ENCODE measurements at places on chromosomes 6 and 20.

GRCh38 chr20:62980970-62981369, 25.8 kb downstream of the BHLHE23 start:
- no peak for DNase-seq

- DNase-seq, result peak; percentile 71
These were observed 9.1 kb downstream of the BCAS1 start for GRCh38 chr20:54061101-54061881.

GRCh38 chr6:143613749-143614148, 64.0 kb upstream of the PHACTR2 start:
- no peak for DNase-seq

- no peak for DNase-seq
These were observed 9.6 kb upstream of the LY6G5C start for GRCh38 chr6:31690231-31691077.

GRCh38 chr6:7624796-7625710, 35.1 kb downstream of the SNRNP48 start:
- peak; percentile 93 for DNase-seq

DNA sequence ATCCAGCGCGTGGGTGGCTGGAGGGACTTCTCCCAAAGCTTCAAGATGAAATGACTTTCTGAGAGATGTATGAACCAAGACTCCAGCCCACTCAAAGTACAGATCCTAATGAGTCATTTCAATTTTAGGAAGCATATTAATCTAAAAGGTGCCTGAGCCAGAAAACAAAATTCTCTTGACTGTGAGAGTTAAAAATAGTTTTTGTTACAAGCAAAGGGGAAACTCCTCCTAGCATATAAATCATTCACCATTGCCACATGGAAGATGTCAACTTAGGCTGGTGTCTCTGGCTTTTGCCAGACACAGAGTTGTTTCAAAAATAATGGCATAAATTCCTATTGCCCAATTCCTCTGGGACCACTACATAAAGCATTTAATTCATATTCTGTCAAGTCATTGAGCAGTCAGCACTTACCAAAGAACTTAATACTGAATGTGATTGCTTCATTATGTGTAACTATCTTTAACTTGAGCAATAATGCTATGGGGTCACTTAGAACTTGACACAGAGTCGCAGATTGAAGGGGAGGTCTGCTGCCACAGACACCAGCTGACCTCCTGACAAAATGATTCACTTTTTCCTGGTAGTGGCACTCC, 280.6 kb downstream of the SLC35F1 start:
- peak; percentile 59 for DNase-seq

- no peak for DNase-seq
These were observed 2.9 kb downstream of the SDC4 start for GRCh38 chr20:45345104-45345936.

DNA sequence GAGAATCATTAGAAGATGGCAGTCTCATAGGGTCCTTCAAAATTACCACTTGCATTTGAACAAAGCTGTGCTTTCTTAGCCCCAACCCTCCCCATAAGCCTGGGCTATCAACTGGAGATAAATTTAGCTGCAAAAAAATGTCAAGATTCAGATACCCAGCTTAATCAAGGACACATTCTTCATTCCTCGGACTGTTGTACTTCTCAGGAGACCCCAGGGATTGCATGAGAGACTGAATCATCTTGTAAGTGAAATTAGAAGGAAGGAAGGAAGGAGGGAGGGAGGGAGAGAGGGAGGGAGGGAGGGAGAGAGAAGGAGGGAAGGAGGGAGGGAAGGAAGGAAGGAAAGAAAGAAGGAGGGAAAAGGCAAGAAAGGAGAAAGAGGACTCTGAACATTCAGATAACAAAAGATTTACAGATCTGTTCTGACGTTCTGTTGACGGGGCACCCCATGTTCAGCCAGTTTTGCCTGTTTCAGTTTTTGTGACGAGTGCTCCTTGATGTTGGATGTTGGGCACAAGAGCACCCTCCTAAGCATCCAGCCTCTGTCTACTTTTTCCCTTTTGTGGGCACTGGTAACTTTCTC, 498.7 kb downstream of the PREX1 start:
- no peak for DNase-seq

DNA sequence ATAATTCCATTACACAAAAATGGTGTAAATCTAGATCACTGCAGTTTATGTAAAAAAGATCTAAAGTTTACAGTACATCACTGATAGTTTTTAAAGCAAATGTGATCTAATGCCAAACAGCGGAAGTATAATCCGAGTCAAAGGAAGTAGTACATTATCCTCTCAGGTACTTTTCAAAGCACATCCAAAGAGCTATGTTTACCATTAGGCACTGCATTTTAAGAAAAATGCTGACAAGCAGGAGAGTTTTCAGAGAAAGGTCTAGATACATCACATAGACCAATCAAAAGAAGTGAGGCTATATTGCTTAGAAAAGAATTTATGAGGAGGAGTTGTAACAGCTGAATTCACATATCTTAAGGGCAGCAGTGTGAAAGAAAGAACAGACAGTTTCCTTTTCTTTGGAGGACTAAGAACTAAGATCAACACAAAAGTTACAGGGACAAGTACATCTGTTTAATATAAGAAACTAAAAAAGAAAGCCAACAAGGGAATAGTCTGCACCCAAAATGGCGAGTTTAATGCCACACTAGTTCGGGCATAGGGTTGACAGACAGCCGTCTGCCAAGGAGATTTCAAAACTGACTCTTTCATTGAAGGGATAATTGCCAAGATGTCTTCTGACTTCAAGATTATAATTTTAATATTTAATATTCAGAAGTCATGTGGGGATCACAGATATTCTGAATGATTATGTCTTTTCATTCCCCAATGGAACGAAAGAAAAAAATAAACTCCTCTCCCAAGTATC, 1.4 kb downstream of the ZNF184 start:
- peak; percentile 2 for DNase-seq

DNA sequence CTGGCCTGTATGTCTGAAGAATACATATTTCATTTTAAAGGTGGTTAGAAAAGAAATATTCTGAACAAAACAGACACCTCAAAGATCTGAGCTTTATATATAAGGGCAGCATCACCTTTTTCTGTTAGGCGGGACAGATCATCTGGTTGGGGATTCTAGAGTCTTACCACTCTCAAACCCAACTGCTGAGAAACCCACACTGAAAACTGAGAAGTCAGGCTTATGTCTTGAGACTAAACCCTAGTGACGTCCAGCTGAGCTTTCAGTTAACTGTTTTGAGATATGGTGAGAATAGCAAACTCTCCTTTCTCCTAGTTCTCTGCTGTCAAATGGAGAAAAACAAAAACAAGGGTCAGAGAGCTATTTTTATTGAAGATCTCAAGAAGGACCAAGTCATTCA, 63.7 kb upstream of the CCN6 start:
- DNase-seq, result no peak

DNA sequence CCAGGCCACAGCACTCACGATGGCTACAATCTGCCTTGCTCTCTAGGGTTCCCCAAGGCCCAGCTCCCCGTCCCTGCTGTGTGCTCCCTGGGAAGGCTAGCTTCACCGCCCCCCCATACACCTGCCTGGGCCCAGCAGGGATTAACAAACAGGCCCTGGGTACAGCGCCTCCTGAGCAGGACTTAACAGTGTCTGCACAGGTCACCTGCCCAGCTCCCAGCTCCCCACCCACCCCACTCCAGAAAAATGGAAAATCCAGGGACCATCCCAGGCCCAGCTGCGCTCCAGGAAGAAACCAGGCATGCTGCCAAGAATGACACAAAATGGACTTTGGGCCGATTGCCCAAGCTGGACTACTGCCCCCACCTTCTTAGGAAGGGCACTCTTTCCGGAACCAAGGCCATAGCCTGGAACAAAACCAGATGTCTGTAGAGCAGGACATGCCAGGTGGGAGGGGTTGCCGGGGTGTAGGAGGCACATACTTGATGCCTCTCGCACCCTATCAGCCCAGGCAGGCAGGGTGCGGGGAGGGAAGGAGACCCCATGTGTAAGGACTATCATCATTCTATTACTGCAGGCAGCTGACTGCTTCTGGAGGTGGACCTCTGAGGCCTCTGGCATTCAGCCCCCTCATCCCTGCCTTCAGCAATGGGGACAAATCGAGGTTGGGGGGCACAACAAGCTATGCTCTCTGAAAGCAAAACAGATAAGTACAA, 104.9 kb downstream of the SNX5 start:
- DNase-seq, result no peak

DNA sequence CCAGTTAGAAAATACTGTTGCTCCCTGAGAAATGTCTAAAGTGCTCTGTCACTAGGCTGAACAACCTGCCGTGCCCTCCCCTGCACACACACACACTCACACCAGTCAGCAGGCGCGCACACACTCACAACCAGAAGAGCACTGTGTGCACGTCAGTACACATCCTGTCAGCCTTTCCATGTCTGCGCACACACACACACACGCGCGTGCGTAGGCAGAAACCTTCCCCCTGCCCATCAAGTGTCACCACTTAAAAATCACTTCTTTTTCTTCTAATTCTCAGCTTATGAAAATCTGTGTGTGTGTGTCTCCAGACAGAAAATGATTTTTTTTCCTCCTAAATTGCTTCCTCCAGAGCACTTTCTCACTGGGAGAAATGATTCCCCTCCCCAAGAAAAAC, 100.3 kb downstream of the EDN3 start:
- DNase-seq, result no peak

DNA sequence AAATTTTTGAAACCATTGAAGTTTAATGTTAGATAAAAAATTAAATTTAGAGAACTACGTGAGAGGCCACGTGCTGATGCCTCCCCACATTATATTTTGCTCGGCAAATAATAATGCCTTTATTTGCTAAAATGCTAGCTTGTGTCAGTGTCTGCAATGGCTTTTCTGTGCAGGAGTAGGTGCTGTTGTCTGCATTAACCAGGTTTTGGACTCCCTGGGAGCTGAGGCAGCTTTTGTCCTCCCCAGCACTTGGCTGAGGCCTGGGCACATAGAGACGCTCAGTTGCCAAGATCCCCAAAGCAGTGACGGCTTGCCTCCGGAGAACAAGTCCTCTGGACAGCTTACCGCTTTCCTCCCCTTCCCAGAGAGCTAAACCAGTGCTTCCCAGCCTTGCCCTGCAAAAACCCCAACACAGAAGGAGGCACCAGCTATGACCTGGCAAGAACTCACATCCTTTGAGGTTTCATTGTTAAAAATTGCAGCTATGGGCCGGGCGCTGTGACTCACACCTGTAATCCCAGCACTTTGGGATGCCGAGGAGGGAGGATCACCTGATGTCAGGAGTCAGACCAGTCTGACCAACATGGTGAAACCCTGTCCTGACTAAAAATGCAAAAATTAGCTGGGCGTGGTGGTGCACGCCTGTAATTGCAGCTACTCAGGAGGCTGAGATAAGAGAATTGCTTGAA, 59.9 kb downstream of the KAT14 start:
- DNase-seq, result no peak

DNA sequence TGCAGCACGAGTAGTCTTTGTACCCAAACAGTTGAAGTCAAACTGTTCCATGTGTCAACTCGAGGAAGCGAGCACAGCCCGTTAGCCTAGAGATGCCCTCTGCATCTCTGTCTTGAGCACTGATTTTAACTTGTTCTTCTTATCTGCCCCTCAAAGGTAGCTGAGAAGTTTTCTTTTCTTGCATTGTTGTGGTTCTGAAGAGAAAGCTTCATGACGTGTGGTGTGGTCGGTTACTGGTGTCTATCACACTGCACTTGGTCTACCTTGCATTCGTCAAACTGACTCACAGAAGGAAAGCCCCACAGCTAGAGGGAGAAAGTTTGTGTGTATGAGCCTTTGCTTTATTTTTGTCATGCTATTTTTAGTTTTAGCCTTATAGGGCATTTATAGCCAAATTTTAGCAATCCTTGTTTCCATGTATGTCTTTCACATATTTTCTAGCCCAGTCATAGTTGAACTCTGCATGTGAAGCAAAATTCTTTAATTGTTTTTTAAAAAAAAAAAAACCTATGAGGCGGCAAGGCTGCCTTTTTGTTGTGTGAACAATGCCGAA, 115.1 kb downstream of the JAG1 start:
- no peak for DNase-seq

DNA sequence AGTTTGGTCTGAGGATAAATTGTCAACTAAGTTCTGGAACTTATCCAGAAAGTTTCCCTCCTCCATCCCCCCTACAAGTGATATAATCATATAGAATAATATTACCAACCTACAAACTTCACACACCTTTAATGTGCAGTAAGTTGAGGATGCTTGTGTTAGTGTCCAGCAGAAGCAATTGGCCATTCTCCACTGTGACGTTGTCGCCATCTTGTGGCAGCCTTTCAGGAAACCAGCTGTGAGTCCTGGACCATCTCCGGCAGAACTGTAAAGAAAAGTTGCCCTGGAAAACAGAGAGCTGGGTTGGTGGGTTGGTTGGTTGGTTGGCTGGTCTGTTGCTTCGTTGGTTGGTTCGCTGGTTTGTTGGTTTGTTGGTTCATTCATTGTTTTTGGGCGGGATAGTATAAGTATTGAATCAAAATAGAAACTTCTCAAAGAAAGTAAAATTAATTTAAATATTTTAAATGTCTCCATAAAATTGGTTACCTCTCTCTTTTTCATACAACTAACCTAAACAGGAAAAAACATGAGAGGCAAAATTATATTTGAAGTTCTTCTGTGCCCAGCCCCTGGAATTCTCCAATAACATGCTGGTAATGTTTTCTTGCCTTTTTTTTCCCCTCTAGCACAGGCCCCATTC, 127.5 kb downstream of the PKHD1 start:
- peak; percentile 74 for DNase-seq

DNA sequence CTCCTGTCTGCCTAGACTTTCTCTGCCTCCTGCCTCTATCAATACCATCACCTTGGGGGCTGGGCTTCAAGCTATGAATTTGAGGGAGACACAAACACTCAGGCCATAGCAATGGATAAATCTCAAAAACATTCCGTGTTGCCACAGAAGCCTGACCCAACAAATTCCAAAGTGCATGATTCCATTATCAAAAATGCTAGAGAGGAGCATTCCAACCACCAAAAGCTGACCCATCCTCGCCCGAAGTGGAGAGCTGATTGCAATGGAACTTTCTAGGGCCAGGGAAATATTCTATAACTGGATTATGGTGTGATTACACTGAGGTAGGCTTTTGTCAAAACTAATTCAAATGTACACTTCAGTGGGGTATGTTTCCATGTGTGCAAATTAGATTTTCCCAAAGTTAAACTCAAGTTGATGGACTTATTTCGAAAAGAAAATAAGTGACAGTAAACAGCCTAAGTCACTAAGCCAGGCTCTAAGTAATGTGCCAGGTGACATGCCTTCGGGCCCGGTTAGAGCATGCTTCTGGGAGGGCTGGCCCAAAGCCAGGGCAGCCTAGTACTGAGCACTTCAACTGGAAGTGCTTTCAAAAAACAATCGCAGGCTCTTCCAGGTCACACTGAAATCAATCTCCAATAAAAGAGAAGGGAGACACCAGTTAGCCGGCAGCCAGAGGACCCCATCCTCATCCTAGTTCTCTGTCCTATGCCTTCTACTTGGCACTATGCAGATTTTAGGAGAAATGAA, 142.3 kb downstream of the TBXT start:
- no peak for DNase-seq
